Aorta (tissue), 5 donors: ENCODE measurements at places on chromosomes 11 and 22. TPM values are rescaled to one million over a fixed set of nuclear protein-coding genes. Genes with fewer than 3 reads are reported as not detected.

TIMP3 gene
- total RNA-seq = 298 TPM

UPK3A gene
- not detected for total RNA-seq

DNA sequence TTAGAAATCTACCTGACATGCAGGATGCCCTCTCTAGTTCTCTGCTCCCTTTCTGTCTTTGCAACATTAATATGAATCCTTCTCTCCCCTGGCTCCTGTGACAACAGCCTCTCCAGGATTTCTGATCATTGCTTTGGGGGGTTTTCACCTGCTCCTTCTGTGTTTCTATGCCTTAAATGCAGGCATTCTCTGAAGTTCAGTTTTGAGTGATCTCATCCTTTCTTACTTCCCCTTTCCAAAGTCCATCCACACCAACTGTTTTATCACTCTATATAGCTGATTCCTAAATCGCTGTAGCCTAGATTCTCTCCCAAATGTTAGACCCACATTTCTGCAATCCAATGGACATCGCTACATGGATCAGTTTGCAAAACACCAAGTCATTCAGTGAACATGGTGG is 330.7 kb upstream of the NCAM1 start:
- DNase-seq = no peak

DNA sequence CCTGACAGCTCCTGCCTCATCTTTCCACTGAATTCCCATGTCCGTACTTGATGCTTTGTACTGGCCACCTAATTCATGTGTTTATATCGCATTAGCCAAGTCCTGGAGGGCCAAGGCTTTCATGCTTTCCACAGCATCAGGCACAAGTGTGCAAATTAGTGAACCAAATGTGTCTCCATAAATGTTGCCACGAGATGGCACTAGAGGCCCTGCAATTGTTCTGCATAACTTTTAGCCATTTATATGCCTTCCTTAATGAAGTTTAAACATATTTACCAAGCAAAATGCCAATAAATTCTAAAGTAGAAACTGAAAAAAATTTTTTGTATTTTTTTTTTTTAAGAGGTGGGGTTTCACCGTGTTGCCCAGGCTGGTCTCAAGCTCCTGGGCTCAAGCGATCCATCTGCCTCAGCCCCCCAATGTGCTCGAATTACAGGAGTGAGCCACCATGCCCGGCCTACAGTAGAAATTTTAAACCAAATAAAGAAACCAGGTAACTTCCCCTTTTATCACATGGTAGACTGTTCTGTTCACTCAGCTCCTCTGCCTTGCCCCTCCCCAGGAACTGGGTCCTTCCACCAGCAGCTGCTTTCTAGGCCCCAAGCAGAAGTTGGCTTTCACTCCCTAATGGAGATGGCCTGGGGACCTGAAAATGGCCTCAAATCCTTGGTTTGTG is 20.8 kb upstream of the IL18BP start:
- no peak for DNase-seq

DNA sequence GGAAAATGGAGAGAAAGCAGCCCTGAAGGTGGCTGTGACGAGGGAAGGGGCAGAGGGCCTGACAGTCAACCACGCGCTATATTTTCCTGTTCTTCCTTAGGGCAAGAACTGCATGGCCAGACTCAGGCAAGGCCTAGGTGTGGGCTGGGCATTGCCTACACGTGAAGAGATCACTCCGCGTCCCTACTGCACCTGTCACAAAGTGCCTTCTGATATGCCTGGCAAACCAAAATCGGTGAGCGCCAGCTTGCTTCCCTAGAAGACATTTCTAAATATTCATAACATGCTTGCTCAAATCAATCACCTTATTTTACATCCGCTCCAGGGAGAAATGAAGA is 6.3 kb downstream of the TMEM121B start:
- DNase-seq = peak; percentile 30

DNA sequence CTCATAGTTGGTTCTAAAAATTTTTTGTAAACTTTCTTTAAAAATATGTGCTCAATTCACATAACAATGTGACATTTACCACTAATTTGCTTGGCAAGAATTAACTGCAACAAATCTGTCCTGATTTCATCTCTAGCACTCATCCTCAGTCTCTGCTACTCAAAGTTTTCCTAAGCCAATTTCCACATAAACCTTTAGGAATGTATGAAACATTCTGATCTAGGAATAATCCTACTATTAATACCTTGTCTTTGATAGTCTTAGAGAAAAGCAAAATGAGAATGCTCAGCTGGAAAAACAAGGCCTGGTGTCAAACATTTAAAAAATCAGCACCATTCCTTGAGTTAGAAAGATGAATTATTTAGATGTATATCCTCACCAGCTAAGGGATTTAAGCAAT is 114.3 kb downstream of the CD44 start:
- DNase-seq = no peak

GRCh38 chr11:130181295-130182272 is 22.0 kb downstream of the ST14 start:
- DNase-seq = no peak

MYRF gene
- 0.23 TPM for total RNA-seq

DNA sequence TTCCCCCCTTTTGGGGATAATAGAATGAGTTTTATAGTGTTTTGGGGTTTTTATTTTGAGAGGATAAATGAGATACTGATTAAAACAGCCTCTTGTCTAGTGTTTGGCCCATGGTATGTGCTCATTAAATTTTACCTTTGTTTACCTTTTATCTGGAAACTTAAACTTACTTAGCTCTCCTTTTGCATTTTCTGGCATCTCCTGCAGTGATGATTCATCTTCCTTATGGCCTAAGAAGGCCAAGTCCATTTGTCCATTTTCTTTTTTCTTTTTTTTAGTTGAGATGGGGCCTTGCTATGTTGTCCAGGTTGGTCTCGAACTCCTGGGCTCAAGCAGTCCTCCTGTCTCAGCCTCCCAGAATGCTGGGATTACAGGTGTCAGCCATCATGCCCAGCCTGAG is 156.3 kb downstream of the COMMD9 start:
- no peak for DNase-seq

GRCh38 chr11:121365304-121365703 is 72.7 kb downstream of the SC5D start:
- no peak for DNase-seq
